ENCODE measurements at places on chromosomes 3 and 15.

- DNase-seq: no peak
Observed at GRCh38 chr3:192890347-192891335, 27.0 kb downstream of the MB21D2 start.

DNA sequence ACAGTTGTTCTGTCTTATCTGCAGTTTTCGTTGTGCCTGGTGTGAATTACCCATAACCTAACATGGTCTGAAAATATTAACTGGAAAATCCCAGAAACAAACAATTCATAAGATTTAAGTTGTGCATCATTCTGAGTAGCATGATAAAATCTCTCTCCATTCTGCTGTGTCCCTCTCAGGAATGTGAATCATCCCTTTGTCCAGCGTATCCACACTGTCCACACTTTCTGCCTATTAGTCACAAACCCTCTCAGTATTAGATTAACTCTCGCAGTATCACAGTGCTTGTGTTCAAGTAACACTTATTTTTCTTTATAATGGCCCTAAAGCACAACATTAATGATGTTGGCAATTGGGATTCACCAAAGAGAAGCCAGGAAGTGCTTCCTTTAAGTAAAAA, 203.2 kb downstream of the CGGBP1 start:
- no peak for DNase-seq

DNA sequence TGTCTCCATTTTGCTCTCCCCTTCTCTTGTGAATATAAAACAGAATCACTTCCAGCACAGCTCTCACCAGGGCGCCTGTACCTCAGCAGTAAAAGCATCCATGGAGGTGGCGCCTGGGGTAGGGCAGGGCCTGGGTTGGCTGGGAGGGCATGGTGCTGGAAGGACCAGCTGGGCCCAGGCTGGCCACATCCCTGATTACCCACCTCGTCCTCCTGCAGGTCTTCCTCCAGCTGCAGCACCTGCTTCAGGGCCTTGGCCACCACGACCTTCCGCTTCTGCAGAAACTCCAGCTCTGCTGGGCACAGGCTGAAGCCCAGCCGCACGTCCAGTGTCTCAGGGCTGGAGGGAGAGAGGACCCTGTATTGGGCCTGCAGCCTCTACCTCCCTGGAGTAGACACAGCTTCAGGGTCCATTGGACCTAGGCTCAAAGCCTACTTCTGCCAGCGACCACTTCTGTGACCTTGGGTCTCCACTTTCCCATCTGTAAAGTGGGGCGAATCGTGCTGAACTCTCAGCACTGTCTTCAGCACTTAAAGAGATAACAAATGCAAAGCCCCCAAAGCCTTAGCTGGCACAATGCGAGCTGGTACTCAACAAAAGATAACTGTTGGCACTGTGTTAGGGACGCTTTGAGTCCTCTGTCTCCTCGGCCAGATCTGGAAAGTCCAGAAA, 23.8 kb downstream of the PLA2G4E start:
- no peak for DNase-seq

GRCh38 chr15:89230277-89230676, 8.9 kb upstream of the RLBP1 start:
- DNase-seq: no peak

DNA sequence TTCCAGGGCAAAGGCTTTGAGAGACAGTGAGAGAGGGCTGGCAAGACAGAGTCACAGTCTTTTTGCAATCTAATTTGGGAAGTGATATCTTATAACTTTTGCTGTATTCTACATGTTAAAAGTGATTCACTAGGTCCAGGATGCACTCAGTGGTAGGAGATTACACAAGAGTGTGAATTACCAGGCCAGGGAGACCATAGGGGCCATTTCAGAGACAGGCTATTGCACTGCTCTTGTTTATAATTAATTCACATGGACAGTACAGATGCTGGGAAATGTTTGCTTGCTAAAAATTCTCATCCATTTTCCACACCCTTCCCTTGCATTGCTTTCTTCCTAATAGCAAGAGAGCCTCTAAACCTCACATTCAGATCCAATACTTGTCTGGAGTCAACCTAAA, 22.6 kb upstream of the POMGNT2 start:
- no peak for DNase-seq

- no peak for DNase-seq
Observed at GRCh38 chr3:65833761-65834505, 204.8 kb downstream of the MAGI1 start.

- peak; percentile 28 for DNase-seq
Observed at GRCh38 chr3:193140381-193140780, 100.6 kb upstream of the PLAAT1 start.

DNA sequence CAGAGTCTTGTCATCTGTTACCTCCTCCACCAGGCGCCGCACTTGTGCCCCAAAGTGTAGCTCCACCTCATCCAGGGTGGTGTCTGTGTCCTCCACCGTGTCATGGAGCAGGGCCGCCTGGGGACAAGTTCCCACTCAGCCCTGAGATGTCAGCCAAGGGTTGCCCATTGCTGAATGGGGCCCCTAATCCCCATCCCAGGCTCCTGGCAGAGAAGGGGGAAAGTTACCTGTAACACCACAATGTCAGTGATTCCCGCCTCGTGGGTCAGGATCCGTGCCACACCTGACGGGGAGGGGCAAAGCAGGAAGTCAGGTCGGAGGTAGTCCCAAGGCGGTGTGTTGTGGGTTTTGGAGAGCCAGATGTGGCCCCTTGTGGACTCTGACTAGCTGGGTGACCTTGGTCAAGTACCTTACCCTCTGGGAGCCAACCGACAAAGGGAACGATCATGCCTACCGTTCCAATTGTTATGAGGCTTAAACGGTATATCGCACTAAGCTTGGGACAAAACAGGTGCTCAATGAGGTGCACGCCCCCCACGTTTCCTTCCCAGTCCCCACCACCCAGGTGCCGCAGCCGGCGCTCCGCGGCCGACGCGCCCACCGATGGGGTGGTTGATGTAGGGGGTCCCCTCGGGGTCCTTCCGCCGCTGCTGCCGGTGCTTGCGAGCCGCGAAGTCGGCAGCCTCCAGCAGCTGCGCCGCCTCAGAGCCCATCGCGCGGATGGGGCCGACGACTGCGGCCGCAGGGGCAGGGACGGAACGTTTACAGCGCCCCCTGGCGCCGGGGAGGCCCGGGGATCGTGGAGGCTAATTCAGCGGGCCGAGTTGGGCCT, at the start of gene HDDC3:
TSS of gene HDDC3 (minus strand) at position 722 of the 832 bp plus-strand sequence. CDS start at position 713, 9 bp downstream.
- DNase-seq: peak; percentile 97

- DNase-seq: no peak
Observed at GRCh38 chr15:70319466-70319865, 221.7 kb upstream of the TLE3 start.

DNA sequence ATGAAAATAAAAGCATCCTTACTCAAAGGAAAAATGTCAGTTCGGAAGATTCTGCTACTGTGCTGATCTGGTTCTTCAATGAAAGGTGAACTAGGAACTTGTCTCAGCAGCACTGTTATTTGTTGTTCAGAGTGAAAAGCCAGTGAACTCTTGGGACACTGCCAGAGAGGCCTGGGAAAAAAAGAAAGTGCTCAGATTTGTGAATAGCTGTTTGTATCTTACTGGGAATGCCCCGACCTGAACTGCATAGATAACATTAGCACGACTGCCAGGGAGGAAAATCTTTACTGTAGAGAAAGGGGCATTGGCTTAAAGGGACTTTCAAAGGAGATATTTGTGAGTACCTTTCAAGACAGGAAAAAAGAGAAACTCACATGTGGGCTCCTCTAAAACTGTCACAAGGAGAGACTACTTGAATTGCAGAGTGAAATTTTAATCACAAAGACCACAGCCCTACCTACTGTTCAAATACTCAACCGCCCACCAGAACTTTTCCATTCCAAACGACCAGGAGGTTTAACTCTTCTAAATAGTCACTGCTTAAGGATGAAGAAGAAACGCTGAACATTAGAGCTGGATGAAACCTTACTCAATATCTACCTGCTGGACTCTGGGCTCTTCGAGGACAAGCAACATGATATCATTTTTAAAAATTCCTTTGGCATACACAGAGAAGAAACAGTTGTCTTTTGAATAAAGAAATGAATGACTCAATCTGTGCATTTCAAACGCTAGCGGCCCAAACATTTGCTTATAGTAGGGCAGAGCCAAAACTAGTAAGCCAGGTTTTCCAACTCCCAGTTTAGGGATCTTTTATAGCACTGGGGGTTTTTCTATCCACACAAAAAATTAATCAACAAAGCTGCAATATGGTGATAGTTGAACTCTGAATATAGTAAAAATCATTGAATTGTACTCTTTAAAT, 13.4 kb downstream of the TAMM41 start:
- no peak for DNase-seq

DNA sequence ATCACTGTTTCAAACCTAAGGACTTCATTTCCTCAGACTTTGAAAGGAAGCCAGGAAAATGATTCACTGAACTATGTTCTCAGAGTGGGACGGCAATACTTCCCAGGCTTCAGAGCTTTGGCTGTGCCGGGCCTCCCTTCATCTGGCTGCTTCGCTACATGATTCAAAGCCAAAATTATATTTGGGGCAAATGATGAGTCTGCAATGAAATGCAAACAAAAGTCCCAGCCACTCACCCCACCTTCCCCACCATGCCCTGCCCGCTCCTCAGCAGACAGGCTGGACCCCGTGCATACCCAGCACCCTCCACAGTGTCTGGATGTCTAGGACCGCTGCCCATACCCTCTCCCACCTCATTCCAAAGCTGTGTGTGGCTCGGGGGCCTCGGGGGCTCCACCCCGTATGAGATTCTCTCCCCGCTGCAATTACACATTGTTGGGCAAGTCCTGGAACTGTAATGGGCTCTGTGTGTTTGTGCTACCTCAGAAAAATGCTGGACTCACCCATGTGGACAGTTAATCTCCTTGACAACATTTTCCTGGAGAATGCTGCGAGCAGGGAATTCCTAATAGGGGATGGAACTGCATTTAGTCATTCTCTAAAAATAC, 32.2 kb downstream of the ATP10A start:
- no peak for DNase-seq

GRCh38 chr15:45710657-45711056, 75.8 kb downstream of the SQOR start:
- no peak for DNase-seq

DNA sequence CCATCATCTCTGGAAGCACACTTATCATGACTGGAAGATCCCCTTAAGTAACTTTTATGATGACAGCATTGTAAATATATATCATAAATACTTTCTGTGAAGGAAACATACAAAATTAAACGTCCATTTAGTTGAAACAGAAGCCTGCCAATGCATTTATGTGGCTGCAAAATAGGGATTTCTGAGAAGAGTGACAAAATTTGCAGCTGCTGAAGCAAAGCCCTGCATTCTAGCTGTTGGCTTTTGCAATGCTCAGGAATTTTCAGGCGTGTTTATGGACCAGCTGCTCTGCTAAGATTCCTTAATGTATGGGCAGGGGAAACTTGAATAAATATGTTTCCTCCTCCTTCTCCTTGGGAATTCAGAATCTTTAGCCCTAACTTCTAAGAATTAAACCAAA, 137.3 kb downstream of the CACNA2D3 start:
- no peak for DNase-seq

GRCh38 chr3:37147666-37148065, 26.7 kb downstream of the LRRFIP2 start:
- DNase-seq: no peak

- no peak for DNase-seq
Observed at GRCh38 chr15:56978898-56979662, 60.6 kb downstream of the TCF12 start.

DNA sequence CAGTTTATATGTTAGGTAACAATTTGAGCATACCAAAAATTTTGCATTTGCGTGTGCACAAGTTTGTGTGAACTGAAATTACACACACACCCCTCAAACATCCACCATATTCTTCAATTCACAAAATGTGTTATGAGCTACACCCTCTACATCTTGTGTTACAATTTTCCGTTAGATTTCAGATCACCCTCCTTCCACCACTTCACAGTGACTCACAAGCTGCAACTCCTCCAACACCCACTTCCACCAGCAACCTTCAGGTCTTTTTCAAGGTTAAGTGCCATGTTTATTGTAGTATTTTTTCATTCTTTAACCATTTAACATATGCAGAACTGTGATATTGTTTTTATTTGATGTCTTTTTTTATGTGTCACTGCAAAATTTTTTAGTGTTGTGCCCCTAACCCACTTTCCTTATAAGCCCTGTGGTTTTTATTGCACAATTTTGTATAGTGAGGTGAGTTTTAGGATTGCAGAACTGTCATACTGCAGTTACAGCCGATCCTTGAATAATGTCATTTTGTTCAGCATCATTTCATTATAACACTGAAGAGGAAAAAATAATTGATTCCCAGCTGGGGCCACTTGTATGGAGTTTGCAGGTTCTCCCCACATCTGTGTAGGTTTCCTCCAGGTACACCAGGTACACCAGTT, 148.9 kb downstream of the PLCL2 start:
- no peak for DNase-seq

GRCh38 chr15:72112805-72113204, 5.1 kb downstream of the MYO9A start:
- DNase-seq: no peak

- DNase-seq: no peak
Observed at GRCh38 chr3:20846832-20847231, 660.8 kb upstream of the SGO1 start.

- DNase-seq: no peak
Observed at GRCh38 chr15:66236806-66237375, 16.7 kb downstream of the MEGF11 start.

GRCh38 chr3:134928392-134928791, 133.3 kb downstream of the EPHB1 start:
- DNase-seq: no peak

DNA sequence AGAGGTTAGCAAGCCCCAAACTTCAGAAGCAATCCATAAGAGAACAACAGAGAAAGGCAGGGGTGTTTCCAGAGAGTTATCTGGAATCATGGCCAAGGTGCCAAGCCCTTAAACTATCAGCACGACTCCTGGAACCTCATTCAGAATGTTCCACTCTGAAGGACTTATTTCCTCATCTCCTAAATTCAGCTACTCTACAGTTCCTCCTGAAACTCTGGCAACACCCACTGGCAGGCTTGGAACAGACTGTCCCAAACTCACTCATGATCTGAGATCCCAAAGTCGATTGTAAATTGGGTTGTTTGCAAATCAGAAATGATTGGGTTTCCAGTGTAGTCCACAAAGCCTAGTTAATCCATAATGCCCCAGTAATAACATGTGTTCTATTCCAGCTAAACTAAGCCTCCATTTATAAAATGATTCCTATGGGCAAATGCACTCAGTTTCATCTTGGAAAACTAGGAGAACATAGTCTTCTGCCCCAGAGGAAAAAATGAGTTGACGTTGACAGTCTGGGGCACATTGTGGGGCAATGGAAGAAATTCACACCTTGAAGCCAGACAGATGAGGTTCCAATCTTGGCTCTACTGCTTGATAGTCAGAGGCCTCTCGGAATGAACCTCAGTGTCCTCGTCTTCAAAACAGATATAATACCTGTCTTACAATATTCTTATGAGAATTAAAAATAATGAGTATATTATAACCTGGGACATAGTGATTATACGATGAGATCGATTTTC, 65.9 kb downstream of the SLCO2A1 start:
- DNase-seq: no peak

DNA sequence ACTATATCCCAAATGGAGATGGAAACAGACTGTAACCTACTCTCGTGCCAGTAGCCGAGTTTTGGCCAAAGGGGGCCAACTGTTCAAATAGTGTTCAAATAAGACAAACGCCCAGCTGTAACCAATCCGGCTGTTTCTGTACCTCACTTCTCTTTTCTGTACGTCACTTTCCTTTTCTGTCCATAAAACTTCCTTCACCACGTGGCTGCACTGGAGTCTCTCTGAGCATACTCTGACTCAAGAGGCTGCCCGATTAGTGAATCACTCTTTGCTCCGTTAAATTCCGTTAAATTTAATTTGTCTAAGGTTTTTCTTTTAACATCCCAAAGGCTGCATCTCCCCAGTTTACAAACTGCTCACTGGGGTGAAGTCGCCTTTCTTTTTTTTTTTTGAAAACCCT, 219.2 kb upstream of the P2RY1 start:
- DNase-seq: no peak

- no peak for DNase-seq
Observed at GRCh38 chr3:73471986-73472787, 152.6 kb downstream of the PDZRN3 start.
